Fibroblast of skin of left biceps (primary cell): ENCODE measurements at places on chromosomes 7 and 10.

DNA sequence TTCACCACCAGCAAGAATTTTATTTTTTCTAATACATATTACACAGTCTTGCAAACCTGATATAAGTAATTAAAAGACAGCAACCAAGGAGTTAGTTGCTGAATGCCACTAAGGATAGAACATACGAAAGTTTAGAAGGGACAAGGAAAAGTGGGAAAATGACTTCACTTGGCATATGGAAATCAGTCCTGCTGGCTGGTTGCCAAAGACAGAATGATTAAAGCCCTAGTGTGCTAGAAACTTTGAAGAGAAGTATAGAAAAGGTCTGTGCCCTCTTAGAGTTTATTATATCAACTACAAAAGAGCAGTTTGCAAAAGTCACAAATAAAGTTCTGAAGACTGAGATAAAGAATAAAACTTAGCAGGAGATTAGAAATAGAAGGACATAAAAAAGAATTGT is 5.8 kb upstream of the YAE1 start:
- DNase-seq = no peak

- peak; percentile 92 for DNase-seq
Measured at GRCh38 chr10:76353237-76353851, 921.9 kb downstream of the LRMDA start.

- DNase-seq = no peak
Measured at GRCh38 chr10:25698638-25699037, 235.4 kb upstream of the MYO3A start.

- no peak for DNase-seq
Measured at GRCh38 chr7:108211382-108212201, 81.4 kb upstream of the LAMB4 start.

DNA sequence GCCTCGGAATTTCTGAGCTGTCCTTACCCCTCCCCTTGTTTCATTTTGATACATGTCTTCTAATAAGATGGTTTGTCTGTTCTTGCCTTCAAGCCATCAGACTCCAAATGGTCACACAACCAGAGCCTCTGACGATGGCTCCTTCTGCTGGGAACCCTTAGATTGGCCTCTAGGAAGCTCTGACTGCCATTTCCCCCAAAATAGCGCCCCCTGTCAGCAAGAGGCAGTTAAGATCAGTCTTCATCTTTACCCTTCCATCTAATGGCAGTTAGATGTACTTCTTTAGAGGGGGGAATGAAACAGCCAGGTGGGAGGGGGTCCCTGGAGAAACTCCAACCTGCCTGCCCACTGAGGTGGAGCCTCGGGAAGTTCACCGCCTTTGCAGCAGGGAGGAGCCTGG is 85.8 kb upstream of the GPR22 start:
- DNase-seq = no peak

DNA sequence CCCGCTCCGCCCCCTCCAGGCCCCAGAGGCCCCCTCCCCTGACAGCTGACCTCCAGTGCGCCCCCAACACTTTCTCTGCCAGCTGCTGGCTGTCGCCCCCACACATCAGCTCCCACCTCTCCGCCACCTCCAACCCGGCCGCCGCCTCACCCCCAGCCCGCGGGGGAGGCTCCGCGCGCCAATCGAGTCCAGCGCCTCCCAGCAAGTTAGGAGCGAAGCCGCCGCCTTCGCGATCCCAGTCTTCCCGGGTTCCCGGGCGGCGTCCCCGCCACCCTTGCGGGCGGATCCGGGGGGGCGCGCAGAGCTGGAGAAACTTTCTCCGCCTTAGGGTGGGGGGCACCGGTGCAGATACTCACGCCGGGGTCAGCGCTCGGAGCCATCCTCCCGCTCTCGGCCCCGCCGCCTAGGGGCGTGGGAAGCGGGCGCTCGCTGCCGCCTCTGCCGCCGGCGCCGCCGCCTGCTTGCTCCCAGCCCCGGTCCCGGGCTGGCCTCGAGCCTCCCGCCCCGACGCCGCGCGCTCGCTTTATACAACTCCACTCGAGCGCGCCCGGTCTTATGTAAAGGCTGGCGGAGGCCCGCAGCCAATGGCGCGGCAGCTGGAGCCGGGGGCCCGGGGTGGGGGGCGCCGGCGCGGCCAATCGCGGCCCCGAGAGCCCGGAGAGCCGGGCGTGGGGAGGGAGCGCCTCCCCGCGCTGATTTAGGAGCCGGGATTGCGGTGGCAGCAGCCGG is at the start of gene CRTAC1:
CRTAC1 (minus strand) TSS at position 529 of the 729 bp plus-strand sequence; CDS start at position 380, 149 bp downstream.
- no peak for DNase-seq

- DNase-seq = no peak
Measured at GRCh38 chr7:22954251-22954650, 59.7 kb downstream of the HYCC1 start.

- no peak for DNase-seq
Measured at GRCh38 chr7:44561962-44562621, 11.6 kb downstream of the DDX56 start.

GRCh38 chr10:96720422-96721206 is at the start of gene PIK3AP1:
PIK3AP1 (minus strand) TSS chr10:96720514; CDS start chr10:96720394, 120 bp downstream.
- no peak for DNase-seq

DNA sequence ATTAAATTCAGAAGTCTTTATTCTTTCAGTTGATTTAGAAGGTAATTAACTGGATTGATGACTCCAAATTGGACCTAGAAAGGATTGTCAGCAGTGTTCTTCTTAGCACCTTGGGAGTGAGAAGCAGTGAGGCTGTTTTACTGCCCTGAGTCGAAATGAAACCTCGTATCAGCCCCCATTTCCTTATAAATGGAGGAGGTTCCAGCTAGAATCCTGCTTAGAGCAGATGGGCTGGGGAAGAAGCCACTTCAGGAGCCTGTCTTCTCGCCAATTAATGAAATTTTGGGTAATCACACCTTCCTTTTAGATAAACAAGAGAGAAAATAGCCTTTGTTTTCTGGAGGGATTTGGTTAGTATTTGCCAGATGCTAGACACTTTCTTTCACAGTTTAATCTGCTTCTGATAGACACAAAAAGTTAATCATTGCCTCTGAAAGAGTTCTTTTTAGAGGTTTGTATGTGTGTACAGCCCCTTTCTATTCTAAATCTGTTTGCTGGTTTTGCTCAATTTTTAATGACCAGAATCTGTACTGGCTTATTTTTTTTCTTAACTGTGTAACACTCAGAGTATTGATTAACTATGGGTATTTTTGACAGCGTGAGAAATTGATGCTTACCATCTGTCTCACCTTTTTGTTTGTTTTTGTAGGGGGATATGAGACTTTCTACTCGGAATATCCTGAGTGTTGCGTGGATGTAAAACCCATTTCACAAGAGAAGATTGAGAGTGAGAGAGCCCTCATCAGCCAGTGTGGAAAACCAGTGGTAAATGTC is 4.6 kb downstream of the DUSP5 start:
- DNase-seq = no peak

DNA sequence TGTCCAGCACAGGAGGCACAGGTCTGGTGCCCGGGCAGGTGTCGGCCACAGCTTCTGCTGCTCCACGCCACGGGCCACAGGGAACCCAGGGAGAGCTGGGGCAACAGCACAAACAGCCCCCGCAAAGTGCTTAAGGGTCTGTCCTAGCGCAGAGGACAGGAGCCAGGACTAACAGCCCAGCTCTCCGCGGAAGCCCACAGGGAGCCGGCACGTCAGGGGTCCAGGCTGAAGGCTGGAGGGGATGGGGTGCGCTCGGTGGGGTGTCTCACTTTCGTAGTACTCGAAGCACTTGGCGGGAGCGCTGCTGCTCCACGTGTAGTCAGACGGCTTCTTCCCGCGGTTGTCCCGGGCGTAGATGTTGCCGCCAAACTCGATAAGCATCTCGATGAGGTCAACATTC is 24.9 kb downstream of the ASB13 start:
- no peak for DNase-seq

GRCh38 chr10:105681051-105681450 is 1040.0 kb downstream of the SORCS3 start:
- DNase-seq = no peak

GRCh38 chr10:75028748-75029147 is 82.7 kb upstream of the SAMD8 start:
- DNase-seq = no peak

DNA sequence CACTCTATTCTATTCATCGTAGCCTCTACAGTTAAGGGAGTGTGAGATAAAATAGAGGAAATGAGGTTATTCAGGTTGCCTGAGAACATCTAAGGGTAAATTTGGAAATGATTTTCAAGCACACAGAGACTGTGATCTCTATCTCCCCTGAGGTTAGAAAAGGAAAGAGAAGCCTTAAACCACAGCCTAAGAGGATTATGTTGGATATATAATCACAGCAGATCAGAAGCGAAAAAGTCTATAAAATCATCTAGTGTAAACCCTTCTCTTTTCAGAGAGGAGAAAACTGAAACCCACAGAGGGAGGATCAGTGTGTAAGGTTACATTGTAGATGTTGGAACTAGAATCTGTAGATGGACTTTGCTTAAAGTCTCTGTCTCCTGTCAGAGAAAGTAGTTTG is 90.6 kb upstream of the SEMA3E start:
- no peak for DNase-seq

DNA sequence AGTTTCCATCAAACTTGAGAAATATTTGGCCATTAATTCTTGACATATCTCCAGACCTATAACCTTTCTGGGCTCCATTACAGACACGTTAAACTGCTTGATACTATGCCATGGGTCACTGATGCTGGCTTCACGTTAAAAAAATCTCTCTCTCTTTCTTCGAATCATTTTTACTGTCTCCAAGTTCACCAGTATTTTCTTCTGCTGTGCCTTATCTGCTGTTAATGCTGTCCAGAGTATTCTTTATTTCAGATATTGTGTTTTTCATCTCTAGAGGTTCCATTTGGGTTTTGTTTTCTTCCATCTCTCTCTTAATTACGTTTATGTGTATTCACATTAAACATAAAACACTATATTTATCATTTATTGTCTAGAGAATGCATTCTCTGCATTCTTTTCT is 12.8 kb upstream of the PRPF18 start:
- no peak for DNase-seq

DNA sequence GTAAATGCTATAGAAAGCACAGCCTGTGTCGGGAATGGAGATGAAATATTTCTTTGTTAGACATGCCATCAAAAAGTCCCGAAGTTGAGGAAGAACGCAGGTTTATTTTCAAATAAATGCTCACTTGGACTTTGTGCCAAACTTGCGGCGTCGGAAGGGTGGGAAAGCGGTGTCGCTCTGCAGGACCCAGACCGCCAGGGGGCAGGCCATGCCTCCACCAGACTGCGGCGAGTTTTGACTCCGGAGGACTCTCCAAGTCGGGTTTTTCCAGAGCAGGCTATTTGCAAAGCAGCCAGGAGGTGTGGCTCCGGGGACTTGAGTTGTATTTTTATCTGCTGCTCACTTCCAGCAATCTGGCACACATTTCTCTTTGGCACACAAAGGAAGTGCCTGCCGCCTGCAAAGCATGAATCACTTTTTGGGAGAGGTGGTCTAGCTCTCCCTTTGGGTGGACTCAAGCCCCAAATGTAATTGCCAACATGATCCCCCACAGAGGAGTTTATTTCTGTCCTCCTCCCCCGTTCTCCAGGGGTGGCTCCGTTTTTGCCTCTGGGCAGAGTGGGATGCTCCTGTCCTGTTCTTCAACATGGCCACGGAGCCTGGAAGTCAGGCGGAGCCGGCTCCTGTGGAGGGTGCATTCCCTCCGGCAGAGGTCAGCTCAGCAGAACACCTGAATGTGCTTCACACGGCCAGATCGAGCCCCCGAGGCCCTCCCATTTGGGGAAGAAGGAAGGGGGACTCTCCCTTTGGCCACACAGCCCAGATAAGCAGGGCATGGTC is 82.3 kb upstream of the GPR26 start:
- peak; percentile 51 for DNase-seq

DNA sequence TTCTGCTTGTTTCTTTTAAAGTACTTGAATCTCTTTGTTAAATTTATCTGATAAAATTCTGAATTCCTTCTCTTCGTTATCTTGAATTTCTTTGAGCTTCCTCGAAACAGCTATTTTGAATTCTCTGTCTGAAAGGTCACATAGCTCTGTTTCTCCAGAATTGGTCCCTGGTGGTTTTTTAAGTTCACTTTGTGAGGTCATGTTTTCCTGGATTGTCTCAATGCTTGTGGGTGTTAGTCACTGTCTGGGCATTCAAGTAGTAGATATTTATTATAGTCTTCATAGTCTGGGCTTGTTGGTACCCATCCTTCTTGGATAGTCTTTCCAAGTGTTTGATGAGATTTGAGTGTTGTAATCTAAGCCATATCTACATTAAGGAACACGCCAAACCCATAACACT is 1060.6 kb downstream of the LRMDA start:
- peak; percentile 64 for DNase-seq

DNA sequence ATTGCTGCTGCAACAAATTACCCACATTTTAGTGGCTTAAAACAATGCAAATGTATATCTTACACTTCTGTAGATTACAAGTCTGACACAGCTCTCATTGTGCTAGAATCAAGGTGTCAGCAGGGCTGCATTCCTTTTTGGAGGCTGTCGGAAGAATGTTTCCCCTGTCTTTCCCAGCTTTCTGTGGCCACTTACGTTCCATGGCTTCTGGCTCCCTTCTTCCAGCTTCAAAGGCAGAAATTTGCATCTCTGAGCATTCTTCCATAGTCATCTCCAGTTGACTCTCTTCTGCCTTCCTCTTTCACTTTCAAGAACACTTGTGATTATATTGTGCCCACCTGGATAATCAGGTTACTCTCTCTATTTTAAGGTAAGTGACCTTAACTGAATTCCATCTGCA is 125.3 kb downstream of the GPR158 start:
- no peak for DNase-seq

DNA sequence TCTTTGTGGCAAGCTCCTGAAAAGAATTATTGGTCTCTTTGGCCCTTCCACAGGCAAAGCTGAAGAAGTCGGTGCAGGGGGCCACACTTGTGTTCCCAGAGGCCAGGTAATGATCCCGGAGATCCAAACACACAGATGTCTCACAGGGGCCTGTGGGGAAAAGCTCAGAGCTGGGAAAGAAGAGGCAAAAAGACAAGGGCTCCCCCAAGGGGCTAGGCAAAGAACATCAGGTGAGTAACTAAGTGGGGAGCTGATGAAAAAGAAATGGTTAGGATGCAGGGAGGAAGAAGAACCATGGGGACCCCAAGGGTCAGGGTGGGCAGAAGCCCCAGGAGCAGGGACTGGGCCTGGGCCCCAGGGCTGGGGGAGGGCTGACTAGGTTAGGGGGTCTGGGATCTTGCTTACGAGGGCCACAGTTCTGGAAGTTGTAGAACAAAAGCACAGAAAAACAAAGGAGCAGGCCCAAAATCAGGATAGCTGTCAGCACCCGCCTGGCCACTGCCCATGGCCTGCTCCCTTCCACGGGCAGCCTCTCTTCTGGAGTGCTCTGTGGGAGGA is 1.1 kb downstream of the KEL start:
- DNase-seq = no peak

GRCh38 chr7:115631782-115632181 is 398.8 kb downstream of the TFEC start:
- no peak for DNase-seq

GRCh38 chr7:114502454-114503254 is 88.0 kb downstream of the FOXP2 start:
- DNase-seq = peak; percentile 34

DNA sequence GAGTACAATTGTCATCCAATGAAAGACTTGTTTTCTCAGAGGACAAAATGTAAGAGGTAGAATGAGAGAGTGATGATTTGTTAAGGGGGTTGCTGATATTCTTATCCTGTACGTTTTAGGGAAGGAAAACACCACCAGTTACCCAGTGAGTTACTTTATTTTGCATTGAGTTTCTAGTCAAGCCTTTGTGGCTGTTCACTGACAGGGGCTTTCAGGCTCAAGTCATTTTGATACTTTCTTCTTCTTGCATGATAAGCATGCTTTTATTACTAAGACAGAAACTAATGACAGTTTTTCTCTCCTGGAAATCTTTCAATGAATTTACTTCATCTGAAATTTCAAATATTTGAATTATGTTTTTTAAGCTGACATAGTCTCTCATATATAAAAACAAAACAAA is 710.2 kb upstream of the POM121L12 start:
- DNase-seq = no peak

- DNase-seq = no peak
Measured at GRCh38 chr7:7183838-7184463, 1.6 kb downstream of the C1GALT1 start.
